Right atrium auricular region (tissue), 2 donors: ENCODE measurements at places on chromosomes 3 and 15. TPM values are rescaled to one million over a fixed set of nuclear protein-coding genes. Genes with fewer than 3 reads are reported as not detected.

Gene ABI3BP
- 46.7 TPM for total RNA-seq

DNA sequence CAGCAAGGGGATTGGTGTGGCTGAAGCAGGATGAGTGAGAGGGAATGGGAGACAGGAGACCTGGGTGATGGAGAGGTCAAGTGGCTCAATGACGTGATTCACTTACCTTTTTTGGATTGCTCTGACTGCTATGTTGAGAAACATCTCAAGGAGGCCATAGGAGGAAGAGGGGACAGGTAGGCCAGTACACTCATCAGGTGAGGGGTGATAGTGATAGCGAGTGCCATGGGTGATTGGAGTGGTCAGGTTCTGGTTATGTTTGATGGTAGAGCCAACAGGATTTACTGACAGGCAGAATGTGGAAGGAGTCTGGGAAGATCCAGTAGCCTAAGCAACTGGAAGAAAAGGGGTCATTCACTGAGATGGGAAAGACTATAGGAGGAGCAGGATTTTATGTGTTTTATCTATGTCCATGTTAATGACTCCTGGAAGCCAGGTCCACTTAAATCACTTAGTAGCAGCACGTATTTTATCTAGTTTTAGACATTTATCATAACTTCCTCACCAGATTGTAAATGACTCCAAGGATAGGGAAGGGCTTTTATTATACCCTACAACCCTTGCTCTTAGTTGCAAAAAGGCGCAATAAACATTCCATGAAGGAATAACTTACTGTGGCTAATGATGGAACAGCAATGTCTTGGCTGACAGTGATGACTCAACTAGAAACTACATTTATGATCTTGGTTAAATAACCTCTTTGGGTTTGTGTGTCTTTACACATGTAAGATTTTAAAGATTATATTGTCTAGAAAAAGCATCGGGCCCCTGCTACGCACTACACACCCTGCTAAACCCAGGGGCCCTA, 119.8 kb upstream of the RNF7 start:
- no peaks in the 10 kb centered on the region for H3K27me3 ChIP-seq
- no peak overlapping the region for H3K4me3 ChIP-seq
- H3K4me1 ChIP-seq, result no peaks in the 10 kb centered on the region
- no peak for DNase-seq
- no peak overlapping the region for H3K27ac ChIP-seq

- H3K4me3 ChIP-seq, result no peak overlapping the region
- H3K36me3 ChIP-seq, result no peaks in the 10 kb centered on the region
- H3K27ac ChIP-seq, result no peak overlapping the region
- no peaks in the 10 kb centered on the region for H3K4me1 ChIP-seq
Measured at GRCh38 chr15:95448531-95449229, 881.8 kb upstream of the NR2F2 start.

- no peaks in the 10 kb centered on the region for H3K4me1 ChIP-seq
- H3K27ac ChIP-seq, result no peak overlapping the region
- H3K36me3 ChIP-seq, result no peaks in the 10 kb centered on the region
- H3K4me3 ChIP-seq, result no peak overlapping the region
- DNase-seq, result no peak
- no peaks in the 10 kb centered on the region for H3K27me3 ChIP-seq
Measured at GRCh38 chr3:72976281-72976741, 20.3 kb upstream of the PPP4R2 start.

DNA sequence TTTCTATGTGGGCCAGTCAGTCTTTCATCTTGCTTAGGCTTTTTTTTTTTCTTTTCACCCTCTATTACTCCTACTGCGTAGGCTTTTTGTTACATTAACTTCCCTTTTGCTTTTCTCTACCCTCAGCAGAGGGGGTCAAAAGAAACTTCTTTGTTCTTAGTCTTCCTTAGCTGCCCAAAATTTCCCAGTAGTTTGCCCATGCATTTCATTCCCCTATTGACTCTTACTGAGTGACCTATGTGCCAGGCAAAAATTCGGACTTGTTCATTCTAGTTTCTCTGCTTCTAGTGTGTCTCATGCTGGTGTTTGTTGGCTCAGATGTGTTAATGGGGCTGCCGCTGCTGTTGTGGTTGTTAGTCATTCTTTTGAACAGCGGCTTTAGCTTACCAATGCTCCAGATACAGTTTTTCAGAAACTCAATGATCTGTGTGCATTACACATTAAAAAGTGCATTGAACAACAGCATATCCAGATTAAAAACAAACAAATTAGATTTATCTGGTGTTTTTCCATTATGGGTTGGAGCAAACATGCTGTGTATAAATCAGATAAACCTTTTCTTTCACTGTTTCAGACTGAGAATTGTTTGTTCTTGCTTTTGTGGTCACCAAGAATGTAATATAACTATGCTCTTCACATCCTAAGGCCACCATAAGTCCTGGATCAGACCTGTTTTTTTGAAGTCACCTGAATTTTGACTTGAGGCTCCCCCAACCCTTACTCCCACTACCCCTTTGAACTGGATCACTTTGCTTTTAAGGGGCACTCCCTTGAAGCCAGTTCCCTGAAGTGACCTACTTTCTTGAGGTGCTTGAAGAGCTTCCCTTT, 43.1 kb downstream of the PDE8A start:
- no peak for DNase-seq
- H3K36me3 ChIP-seq, result no peaks in the 10 kb centered on the region
- no peak overlapping the region for H3K4me3 ChIP-seq
- no peaks in the 10 kb centered on the region for H3K27me3 ChIP-seq

- no peak overlapping the region for H3K4me3 ChIP-seq
- H3K27me3 ChIP-seq, result no peaks in the 10 kb centered on the region
- DNase-seq, result no peak
- peaks cover 80% of the 10 kb centered on the region for H3K4me1 ChIP-seq
- H3K36me3 ChIP-seq, result no peaks in the 10 kb centered on the region
Measured at GRCh38 chr3:177124882-177125281, 72.4 kb downstream of the TBL1XR1 start.

DNA sequence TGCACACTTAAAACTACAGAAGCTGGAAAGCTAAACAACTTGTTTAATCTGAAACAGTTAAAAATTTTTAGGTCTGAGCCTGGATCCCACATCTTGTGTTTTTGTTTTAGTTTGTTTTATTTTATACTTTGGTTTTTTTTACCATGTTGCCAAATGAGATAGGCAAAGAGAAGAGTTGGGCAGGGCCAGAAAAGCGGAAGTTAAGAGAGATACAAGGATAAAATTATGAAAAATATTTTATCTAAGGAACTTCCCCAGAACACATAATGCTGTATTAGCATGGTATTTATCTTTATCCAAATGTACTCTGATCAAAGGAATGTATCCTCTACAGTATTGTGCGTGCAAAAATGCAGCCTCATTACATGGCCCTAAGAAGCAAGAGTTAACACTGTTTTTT, 50.7 kb downstream of the PROS1 start:
- H3K4me3 ChIP-seq, result no peak overlapping the region
- H3K27ac ChIP-seq, result no peak overlapping the region
- DNase-seq, result no peak
- no peaks in the 10 kb centered on the region for H3K27me3 ChIP-seq
- no peaks in the 10 kb centered on the region for H3K4me1 ChIP-seq

DNA sequence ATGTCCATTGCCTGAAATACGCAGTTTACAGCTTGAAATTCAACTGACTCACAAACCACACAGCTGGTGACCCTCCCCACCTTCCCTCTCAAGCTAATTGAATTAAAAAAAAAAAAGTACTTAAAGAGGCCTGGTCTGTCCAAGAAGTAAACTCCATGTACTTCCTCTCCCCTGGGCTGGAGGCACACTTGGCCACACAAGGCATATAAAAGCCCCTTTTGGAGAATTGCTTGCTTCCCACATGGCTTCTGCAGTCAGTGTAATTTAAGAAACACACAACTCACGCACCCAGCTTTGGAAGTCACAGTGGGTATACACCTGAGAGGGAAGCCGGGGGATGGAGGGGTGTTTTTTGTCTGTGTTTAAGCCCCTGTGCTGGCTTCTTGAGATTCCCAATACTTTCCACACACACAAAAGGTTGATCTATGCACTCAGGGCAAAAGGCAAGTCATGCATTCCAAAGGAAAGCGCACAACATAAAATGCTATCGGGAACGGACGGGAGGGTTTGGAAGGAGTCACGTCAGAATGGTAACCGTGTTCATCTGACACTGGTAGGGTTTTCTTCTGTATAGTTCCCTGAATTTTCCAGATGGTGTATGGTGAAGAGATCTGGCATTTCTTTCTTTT, 106.6 kb upstream of the ALDH1A3 start:
- H3K27ac ChIP-seq, result no peak overlapping the region
- DNase-seq, result peak; percentile 2
- H3K27me3 ChIP-seq, result no peaks in the 10 kb centered on the region
- H3K36me3 ChIP-seq, result no peaks in the 10 kb centered on the region

Gene QTRT2
- 5.6 TPM for total RNA-seq

- no peak overlapping the region for H3K27ac ChIP-seq
- no peaks in the 10 kb centered on the region for H3K4me1 ChIP-seq
- no peak for DNase-seq
- H3K27me3 ChIP-seq, result no peaks in the 10 kb centered on the region
- no peak overlapping the region for H3K4me3 ChIP-seq
Measured at GRCh38 chr15:49247556-49248110, 77.6 kb downstream of the GALK2 start.

Gene SPSB4
- 1.8 TPM for total RNA-seq

DNA sequence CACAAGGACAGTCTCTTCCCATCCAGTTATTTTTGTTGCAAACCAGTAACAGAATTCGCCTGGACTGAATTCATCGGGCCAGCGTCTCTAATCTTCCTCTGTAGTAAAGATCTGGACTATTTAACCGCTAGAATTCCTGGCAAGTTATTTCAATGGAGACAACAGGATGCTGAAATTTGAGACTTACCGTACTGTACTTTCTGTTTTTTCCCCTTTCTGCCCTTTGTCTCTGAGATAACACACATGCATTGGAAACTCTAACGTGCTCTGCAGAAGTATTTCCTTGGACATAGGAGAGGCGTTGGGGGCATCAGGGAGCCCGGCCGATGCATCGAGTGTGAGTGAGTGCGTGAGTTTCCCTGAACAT, 61.5 kb downstream of the ASB7 start:
- no peak overlapping the region for H3K27ac ChIP-seq

Gene CTXN2
- total RNA-seq, result not detected

GRCh38 chr3:63048367-63049326, 173.4 kb upstream of the CADPS start:
- no peak overlapping the region for H3K4me3 ChIP-seq
- H3K27me3 ChIP-seq, result no peaks in the 10 kb centered on the region
- H3K27ac ChIP-seq, result no peak overlapping the region
- DNase-seq, result no peak
- H3K36me3 ChIP-seq, result no peaks in the 10 kb centered on the region
- no peaks in the 10 kb centered on the region for H3K4me1 ChIP-seq

Gene TMEM158
- total RNA-seq, result not detected

DNA sequence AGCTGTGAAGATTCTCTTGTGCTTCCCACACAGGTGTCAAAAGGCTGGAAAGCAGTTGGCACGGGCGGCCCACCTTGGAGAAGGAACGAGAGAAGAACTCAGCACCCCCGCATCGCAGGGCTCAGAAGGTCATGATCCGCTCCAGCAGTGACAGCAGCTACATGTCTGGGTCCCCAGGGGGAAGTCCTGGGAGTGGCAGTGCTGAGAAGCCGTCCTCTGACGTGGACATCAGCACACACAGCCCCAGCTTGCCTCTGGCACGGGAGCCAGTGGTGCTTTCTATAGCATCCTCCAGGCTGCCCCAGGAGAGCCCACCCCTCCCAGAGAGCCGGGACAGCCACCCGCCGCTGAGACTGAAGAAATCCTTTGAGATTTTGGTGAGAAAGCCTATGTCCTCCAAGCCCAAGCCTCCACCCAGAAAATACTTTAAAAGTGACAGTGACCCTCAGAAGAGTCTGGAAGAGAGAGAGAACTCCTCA, 31.4 kb downstream of the STARD5 start:
- no peak overlapping the region for H3K4me3 ChIP-seq
- no peaks in the 10 kb centered on the region for H3K4me1 ChIP-seq
- DNase-seq, result no peak
- H3K36me3 ChIP-seq, result peaks cover 5% of the 10 kb centered on the region
- no peak overlapping the region for H3K27ac ChIP-seq
- no peaks in the 10 kb centered on the region for H3K27me3 ChIP-seq

DNA sequence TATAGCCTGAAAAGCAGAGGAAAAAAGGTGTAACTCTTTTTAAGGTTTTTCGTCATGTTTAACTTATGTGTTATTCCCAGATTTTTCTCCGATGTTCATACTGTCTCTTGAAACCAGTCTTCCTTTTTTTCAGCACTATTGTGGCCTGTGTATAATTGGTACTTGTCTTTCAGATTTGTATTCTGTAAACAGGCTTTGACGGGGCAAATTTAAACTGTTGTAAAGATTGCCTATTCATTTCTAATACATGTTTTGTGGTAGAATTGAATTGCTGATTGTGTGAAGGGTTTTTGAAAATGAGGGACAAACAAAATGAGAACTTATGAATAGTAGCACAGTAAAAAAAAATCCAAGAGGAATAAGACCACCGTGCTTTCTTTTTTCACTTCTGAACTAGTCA, 33.6 kb downstream of the AKAP13 start:
- no peaks in the 10 kb centered on the region for H3K4me1 ChIP-seq
- no peaks in the 10 kb centered on the region for H3K36me3 ChIP-seq
- H3K27me3 ChIP-seq, result no peaks in the 10 kb centered on the region
- no peak for DNase-seq
- H3K4me3 ChIP-seq, result no peak overlapping the region
- peak overlapping the region; percentile 76 for H3K27ac ChIP-seq

Gene DBR1
- total RNA-seq, result 8.1 TPM

Gene CPNE4
- total RNA-seq, result 28.0 TPM

DNA sequence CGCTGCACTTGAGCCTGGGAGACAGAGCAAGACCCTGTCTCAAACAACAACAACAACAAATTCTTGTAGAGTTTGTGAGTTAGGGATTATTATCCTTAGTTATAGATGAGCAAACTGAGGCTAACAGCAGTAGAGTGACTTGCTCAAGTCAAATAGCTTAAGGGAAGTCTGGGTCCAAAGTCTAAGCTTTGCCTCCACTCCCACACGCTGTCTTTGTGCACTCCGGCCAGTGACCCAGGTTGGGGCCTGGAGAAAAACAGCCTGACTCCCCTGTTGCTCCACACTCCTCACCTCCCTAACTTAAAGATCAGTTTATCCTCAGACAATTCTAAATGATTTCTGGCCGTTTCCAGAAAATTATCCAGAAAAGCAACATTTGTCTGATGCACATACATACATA, 9.2 kb upstream of the SIN3A start:
- H3K4me1 ChIP-seq, result no peaks in the 10 kb centered on the region
- H3K4me3 ChIP-seq, result no peak overlapping the region
- H3K36me3 ChIP-seq, result no peaks in the 10 kb centered on the region
- DNase-seq, result no peak
- H3K27ac ChIP-seq, result no peak overlapping the region

DNA sequence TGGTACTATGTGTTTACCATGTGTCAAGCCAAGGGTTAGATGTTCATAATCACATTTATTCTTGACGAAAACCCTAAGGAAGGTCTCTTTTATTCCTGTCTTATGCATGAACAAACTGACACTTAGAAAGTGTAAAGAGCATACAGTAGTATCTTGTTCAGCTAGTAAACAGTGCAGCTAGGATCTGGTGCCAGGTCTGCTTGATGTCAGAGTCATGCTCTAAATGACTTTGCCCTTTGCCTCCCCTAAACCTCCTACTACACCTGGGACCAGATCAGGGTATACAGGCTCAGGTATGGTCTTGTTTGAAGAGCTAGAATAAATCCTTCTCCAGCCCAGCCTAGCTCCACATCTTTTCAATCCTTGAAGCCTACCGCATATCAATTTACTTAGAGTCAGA, 232.4 kb downstream of the ADAMTSL3 start:
- H3K27me3 ChIP-seq, result no peaks in the 10 kb centered on the region
- H3K4me1 ChIP-seq, result peaks cover 18% of the 10 kb centered on the region
- H3K36me3 ChIP-seq, result peaks cover 6% of the 10 kb centered on the region
- no peak overlapping the region for H3K4me3 ChIP-seq
- DNase-seq, result no peak
- H3K27ac ChIP-seq, result no peak overlapping the region

- no peaks in the 10 kb centered on the region for H3K27me3 ChIP-seq
- H3K36me3 ChIP-seq, result no peaks in the 10 kb centered on the region
- H3K4me1 ChIP-seq, result no peaks in the 10 kb centered on the region
- H3K27ac ChIP-seq, result no peak overlapping the region
Measured at GRCh38 chr3:116643001-116643400, 66.6 kb upstream of the TUSC7 start.

Gene AGBL1
- total RNA-seq, result not detected
